Activated CD8-positive, alpha-beta memory T cell treated with anti-CD3 and anti-CD28 coated beads for 4 hours (primary cell): ENCODE measurements at places on chromosomes 2 and 18.

GRCh38 chr2:144452989-144453336, 67.0 kb downstream of the ZEB2 start:
- DNase-seq, result no peak

- no peak for DNase-seq
Measured at GRCh38 chr2:98477506-98477905, 32.8 kb downstream of the INPP4A start.

- no peak for DNase-seq
Measured at GRCh38 chr18:60892855-60893254, 440.4 kb upstream of the CDH20 start.

GRCh38 chr18:33536904-33537303, 41.1 kb upstream of the ASXL3 start:
- DNase-seq, result no peak

DNA sequence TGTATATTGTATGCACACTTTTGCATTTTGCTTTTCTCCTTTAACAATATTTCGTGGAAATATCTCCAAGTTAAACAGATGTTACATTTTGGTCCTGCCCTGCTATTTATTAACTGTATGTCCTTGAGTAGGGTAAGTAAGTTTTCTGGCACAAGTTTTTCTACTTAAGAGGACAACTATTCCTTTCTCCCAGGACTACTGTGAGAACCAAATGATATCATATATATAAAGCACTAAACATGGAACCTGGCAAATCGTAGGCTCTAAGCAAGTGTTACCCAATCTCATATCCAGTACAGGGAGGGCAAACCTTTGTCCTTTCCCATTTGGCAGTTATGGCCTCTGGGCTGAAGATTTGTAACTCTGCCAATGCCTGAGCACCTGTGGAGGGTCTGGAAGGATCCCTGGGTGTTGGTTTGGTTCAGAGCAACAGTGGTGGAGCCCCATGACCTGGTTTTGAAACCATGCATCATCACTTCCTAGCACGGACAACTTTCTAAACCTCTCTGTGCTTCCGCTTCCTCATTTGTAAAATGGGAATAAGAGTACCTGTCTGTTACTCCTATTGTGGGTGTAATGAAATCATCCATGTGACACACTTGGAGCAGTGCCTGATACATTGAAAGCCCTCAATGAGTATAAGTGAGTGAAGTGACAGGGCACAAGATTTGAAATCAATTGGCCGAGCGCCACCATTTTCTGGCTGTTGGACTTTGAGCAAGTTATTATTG, 28.3 kb upstream of the ICOS start:
- no peak for DNase-seq

DNA sequence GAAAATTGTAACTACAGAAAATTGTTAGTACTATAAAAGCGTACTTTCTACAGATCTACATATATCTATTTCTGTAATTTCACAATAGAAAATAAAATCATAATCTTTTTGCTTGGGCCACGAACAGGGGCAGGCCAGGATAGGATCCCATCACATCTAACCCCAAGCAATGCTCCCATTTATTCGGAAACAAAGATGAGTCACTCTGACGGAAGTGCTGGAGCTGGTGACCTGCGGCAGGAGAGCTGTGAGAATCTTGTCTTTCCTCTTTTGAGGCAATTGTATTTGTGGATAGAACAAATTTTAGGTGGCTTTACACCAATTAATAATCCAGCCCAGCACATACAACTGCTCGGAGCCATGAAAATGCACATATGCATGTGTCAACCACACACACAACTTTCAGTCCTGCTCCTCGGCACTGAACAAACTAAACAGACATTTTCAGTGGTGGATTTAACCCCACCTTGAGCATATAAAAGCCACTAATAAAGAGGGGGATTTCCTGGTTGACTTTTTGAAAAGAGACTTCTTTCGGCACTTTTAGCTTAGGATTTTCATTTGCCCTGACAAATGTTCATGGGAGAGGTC, 22.3 kb upstream of the INSIG2 start:
- no peak for DNase-seq

GRCh38 chr2:71928734-71929481, 218.8 kb downstream of the CYP26B1 start:
- no peak for DNase-seq

DNA sequence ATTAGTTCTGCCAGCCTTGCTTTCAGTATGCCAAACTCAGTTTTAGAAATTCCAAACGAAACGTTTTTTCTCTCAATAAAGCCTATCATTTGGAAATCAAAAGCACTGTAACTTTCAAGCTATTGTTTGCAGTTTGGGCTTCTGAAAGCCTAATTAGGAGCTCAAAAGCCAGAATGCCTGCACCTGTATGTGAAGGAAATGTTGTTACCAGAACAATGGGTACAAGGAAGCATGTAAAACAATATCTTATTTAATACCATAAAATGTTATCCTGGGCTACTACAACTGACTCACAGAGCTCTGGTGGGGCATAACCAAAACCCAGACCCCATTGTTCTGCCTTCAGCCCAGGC, 12.6 kb upstream of the GULP1 start:
- no peak for DNase-seq

GRCh38 chr2:709138-709765, 32.0 kb upstream of the TMEM18 start:
- DNase-seq, result no peak
